Stimulated activated CD4-positive, alpha-beta T cell treated with anti-CD3 and anti-CD28 coated beads, Interleukin-4, amount 100 ng/mL, for 4 hours (primary cell): ENCODE measurements at places on chromosomes 2 and 18.

DNA sequence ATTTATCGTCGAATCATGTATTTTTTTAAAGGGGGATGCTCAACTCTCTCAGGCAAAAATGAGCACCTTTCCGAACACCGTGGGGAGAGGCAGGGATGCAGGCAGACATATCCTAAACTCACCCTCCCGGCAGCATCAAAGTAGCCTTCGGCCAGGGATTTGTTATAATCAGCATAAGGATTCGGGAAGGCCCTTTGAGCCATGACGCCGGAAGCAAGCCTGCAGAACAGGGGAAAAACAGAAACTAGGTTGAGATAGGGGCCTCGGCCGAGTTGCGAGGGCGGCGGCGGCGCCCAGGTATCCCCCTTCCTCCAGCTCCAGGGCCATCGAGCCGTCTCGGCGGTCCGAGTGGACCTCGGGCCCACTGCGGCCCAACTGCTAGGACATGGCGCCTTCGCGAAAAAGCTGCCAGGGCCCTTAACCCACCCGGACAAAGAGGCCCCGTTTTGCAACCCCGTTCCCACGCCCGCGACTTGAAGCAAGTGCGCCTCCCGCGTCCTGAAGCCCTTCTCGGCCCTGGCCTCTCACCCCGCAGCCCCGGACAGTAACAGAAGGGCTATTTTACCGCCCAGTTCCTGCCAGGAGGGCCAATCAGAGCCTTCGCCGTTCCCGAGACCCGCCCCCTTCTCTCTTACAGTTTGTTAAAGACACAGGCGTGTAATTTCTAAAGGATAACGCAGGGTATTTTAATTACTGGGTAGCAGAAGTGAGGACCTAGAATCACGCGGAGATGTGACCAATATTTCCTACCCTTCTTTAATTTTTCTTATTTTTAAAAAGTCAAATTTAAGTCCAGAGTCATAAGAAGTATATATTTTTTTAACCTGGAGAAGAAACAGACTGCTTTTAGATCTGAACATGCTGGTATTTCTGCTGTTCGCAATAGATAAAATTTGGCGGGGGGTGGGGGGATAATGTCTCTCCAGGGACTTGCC is at the start of gene LANCL1:
Gene LANCL1, minus strand, starts transcription at position 566 of the 935 bp plus-strand sequence. Its CDS starts 363 bp downstream, at position 203.
- DNase-seq = peak; percentile 71

DNA sequence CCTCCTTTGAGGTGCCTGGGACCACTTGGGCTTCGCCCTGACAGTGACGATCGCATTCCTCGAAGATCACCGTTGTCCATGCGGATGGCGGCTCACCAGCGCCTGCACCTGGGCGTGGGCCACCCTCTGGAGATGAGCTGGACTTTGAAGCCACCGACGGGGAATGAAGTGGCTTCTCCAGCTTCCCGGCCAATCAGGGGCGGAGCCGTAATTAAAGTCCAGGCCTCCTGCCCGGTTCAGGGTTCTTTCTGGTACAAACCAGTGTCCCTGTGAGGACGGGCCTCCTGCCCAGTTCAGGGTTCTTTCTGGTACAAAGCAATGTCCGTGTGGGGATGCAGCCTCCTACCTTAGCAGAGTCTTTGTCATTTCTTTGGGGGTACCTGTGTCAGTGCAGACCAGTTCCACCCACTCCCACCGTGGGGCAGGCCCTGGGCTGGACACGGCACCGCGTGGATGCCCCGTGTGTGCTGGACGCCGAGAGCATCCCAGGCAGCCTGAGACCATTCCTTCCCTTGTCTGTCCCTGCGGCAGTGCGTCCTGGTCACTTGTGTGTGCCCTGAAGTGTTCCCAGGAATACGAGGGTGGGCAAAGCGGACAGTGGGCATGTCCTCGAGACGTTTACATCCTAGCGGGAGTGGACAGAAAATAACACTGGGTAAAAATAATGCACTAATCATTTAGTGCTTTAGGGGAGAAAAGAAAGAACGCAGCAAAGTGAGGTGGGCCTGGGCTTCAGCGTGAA is 55.0 kb downstream of the KCNG2 start:
- DNase-seq = no peak

DNA sequence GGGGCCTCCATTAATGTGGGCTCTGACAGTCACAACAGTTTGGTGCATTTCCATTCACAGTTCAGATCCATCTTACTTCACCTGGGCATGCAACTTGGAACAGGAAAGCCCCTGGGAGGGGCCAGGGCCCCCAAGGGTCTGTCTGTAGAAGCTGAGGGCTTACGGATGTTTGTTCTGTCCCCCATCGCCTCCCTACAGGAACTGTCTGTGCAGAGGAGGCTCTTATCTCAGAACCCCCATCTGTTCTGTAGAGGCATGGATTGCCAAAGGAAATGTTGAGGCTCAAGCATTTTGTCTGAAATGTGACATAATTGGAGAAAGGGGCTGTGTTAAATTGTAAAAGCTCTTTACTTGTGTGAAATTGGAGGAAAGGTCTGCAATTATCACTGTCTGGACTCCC is 334.3 kb downstream of the CLIP4 start:
- no peak for DNase-seq

DNA sequence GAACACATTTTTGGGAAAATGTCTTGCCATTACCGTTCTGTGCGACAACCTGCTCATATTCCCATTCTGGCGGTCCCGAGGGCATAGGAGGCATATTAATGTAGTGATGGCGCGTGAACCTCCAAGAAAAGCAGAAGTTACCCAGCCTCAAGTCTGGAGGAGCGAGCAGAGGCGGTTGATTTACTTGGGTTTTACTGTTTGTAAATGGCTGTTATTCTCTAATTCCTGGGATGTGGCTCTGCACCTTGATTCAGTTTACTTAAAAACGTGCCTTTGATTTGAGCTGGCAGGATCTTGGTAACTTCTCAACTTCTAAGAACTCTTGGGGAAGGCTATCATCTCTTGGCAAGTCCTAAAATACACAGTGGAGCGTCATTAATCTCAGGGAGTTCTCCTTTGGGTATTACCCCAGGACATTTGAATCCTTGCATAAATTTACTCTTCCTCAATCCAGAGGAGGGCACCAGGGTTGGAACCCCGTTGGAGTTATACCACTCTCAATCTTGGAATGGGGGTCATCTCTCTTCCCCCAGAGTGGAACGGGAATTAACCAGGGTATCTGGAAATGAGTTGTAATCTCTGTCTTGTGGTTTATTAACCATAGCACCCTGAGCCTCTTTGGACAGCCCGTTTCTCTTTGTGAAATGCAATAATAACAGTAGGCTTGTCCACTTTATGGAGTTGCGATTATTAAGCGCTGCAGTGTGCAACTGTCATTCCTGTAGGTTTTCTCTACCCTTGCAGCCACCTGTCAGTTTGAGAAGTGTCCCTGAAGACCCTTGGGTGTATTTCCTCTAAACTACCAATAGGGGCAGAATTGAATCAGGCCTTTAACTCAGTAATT is 2.1 kb downstream of the HK2 start:
- no peak for DNase-seq

- DNase-seq = no peak
Observed at GRCh38 chr2:127651971-127652550, 6.1 kb downstream of the GPR17 start.

- DNase-seq = no peak
Observed at GRCh38 chr2:133919285-133919684, 334.6 kb upstream of the MGAT5 start.

DNA sequence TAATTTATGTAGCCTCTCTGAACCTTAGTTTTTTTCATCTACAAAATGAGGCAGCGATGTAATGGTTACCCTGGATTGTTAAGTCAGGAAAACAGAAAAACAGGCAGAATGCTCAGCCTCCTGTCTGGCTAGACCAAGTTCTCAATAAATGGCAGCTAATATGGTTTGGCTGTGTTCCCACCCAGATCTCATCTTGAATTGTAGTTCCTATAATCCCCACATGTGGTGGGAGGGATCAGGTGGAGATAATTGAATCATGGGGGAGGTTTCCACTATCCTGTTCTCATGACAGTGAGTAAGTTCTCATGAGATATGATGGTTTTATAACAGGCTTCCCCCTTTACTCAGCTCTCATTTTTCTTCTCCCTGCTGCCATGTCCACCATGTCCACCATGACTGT is 220.0 kb downstream of the CMPK2 start:
- DNase-seq = no peak

GRCh38 chr18:8673256-8674209 is 31.8 kb upstream of the MTCL1 start:
- no peak for DNase-seq

DNA sequence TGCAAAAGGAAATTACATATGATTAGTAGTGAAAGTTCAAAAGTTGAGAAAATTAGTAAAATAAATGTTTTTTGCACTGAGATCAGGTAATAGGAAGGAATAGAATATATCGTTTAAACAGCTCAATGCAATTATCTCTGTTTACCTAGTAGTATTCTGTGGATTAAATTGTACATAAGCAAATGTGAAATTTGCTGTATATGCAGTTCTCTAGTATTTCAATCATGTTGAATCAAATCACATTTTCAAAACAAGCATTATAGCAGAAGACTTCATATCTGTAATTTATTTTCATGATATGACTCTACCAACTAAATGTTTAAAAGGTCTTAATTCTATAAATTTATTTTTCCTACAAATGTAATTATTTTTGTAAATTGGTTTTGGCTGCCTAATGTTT is 31.6 kb downstream of the ITPRID2 start:
- no peak for DNase-seq

DNA sequence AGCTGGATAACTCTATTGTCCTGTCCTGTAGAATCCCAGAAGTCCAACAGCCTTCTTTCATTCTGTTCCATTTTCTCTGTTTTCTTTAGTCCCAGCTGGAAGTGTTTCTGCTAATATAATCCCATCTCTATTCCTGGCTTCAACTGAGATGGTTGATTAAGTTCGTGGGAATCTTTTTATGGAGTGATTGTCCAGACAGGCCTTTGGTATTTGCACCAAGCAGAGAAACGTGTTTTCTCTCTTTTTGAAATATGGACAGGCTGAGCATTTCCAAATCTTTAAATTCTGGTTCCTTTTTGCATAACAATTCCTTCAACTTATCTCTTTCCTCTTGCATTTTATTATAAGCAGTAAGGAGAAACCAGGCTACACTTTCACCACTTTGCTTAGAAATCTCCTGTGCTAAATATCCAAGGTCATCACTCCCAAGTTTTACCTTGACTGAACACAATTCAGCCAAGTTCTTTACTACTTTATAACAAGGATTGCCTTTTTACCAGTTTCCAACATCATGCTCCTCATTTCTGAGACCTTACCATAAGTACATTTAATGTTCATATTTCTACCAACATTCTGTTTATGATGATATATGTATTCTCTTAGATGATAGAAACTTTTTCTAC is 108.8 kb downstream of the ZFP36L2 start:
- DNase-seq = no peak

- DNase-seq = no peak
Observed at GRCh38 chr2:11761259-11761658, 14.8 kb downstream of the LPIN1 start.

DNA sequence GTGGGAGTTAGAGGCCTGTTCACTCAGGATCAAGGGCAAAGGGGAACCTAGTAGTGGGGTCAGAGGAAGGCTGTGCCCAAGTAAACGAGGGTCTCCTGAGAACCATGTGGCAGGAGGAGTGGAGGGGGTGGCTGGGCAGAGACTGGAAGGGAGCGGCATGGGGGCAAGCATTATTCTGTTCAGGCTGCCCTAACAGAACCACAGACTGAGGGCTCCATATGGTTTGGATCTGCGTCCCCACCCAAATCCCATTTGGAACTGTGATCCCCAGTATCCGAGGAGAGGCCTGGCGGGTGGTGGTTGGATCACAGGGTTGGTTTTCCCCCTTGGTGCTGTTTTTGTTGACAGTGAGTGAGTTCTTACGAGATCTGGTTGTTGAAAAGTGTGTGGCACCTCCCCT is 287.0 kb downstream of the PHLPP1 start:
- no peak for DNase-seq

DNA sequence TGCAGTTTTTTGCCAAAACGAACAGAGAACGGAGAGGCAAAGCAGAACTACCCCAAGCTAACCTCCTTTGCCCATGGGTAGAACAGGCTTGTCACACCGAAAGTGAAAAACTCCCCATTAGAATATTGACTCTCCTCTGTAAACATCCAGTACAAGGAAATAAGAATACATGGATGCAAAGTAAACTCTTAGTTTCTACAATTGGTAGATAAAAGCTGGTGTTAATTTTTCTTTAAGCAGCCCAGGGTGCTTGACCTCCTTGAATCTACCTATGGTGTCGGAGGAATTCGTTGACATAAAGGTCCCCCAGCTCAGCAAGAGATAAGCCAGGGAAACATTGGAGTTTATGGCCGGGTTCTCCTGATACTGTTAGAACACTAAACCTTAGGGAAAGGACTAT is 48.4 kb upstream of the DSG1 start:
- no peak for DNase-seq
